ENCODE measurements at places on chromosomes 5 and 9.
A peak's percentile ranks its signal among the peaks of the same experiment; 100 is the strongest.

DNA sequence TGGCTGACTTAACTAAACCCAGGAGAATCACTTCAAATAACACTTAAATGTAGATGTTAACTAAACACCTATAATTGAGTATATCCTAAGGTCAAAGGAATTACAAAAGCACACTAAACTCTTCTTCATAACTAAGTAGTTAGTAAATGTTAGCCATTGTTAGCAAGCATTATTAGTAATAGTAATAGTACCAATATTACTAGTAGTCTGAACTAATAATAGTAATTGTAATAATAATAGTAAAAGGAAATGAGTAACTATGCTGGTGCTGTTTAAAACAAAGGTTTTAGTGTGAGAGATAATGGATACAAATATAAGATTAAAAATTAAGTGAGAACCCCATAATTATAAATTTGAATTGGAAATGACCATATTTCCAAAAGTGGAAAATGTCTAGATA lies 641.9 kb upstream of the RORB start:
- DNase-seq: no peak

- DNase-seq: no peak
Observed at GRCh38 chr5:112951124-112951702, 25.4 kb upstream of the DCP2 start.

- DNase-seq: no peak
Observed at GRCh38 chr5:136209346-136209910, 16.5 kb upstream of the SMIM32 start.

GRCh38 chr5:126383246-126383645 lies 40.0 kb upstream of the GRAMD2B start:
- no peak for DNase-seq

- DNase-seq: no peak
Observed at GRCh38 chr5:71483355-71483754, 27.9 kb downstream of the BDP1 start.

DNA sequence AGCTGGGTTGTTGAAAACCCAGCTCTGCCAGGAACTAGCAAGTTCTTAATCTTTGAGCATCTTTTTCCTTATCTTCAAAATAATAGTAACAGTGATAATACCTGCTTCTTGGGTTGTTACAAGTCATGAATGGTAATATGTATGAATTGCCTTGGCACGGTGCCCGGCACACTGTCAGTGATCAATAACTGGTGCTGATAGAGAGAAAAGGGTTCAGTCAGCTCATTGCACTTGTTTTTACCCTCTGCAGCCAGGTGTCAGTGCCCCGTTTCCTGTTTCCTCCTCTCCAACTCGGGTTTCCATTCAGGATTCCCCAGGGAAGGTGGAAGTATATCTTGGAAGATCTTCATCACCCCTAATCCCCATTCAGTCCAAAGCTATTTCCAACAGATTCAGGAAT lies 15.8 kb upstream of the NIPAL4 start:
- no peak for DNase-seq

DNA sequence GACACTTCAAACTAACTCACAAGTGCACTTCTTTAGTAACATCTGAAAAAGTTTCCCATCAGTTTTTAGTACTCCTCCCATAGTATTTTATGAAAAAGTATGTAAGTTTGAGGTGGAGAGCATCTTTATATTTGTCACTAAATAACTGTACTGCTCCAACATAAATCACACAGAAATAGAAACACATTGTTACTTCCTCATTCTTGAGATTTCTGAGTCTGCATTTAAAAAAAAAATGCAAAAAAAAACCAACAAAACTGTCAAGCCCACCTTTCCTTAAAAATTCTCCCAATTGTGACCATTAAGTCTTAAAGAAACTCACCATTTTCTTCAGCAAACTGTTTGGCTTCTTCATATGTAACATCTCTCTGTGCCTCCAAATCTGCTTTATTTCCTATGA lies 18.7 kb downstream of the RAB14 start:
- no peak for DNase-seq

DNA sequence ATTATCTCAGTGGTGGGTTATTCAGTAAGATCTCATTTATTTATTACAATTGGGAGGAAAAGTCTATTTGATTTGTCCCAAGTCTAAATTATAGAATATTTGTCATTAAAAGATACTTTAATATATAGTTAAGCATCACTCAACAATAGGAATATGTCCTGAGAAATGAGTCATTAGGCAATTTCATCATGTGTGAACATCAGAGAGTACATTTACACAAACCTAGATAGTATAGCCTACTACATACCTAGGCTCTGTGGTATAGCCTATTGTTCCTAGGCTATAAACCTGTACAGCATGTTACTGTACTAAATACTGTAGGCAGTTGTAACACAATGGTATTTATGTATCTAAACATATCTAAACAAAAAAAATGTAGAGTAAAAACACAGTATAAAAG lies 135.0 kb upstream of the RASA1 start:
- DNase-seq: no peak

DNA sequence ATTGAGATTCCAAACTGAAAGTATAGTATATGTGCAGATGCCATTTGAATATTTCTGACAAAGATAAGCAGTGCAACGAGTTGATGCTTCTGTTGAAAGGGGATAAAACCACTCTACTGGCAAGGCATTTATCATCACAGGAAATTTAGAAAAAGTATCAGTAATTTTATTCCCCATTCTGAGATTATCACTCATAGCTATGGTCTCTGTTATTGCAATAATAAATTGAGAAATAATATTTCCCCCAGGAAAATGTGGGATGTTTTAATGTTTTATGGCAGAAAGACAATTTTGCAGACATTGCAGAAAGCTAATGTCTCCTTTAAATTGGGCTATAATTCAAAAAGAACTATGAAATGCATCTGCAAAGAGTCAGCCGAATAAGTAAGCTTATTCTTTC lies 1612.7 kb upstream of the ACO1 start:
- no peak for DNase-seq

- DNase-seq: no peak
Observed at GRCh38 chr5:111952555-111952954, 195.6 kb upstream of the NREP start.

GRCh38 chr9:99430301-99430700 lies 208.2 kb downstream of the SEC61B start:
- no peak for DNase-seq

DNA sequence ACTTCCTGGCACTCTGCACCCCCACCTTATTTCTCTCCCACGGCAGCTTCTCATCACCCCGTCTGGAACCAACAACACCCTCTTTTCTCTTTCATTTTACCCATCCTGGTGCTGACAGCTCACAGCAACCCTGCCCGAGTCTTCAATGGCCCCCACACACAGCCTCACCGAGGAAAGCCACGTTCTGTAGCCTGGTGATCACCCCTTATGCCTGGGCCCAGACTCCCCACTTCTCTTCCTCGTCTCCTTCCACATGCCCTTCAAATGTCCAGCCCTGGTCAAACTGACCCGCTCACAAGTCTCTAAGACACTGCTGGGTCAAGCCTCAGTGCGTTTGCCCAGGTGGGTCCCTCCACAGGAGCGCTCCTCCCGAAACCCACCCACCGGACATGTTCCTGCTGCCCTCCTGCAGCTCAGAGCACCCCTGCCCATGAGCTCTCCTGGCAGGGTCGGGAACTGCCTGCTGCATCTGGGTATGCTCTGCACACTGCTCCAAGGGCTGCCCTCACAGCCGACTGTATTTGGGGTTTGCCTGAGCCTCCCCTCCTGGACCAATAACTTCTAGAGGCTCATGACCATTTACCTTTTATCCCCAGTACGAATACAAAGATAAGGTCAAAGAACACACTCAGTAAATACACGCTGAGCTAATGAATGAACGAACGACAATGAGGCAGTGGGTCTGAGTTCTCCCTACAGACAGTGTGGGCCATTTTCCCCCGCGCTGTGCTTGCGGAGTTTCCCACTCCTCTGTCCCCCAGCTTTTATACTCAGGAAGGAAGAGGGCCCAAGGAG lies 154.7 kb upstream of the PHYKPL start:
- no peak for DNase-seq

DNA sequence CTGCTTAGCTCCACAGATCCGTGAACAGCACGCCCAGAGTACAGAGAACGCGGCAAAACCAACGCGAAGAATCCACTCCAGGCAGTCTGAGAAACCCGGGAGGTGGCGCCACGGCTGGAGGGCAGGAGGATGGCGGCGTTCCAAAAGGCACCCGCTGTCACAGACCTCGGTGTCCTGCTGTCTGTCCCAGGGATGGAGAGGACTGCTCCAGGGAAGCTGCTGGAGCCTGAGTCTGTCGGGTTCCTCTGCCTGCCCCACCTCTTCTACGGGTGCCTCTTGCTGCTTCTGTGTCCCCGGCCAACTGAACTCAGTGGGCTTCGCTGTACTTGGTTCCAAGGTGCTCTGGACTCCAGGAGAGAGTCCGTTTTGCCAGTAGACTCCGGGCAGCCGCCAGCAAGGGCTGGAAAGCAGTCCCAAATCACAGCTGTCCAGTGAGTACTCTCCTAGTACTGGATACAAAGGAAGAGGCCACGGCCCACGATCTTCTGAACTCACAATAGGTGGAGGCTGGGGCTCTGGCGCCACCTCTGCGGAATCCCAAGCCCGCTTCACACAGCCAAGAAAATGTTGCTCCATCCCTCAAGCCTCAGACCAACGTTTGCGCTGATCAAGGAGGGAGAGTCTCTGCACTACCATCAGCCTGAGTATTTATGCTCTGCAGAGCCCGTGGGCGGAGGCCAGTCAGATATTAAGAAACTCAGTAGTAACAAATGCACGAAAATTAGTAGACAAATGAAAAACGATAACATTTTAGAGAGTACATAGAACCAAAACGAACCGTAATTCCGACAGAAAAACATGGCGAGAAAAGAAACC lies 440 bp downstream of the ANXA2R start:
- DNase-seq: no peak

DNA sequence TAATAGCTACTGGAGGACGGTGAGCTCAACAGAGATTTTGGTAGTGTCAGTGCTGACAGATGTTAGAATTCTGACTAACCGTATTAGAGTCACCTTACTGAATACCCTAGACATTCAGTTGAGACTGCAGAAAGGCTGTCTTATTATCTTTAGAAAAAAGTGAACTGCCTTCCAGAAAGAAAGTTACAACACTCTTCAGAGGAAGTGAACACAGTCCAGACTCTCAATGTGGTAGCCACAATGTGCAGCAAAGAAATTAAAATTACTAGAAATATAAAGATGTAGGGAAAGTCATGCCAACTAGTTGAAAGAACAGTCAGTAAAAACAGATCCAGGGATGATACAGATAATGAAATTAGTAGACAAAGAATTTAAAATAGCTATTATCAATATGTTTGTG lies 47.1 kb upstream of the COL15A1 start:
- DNase-seq: no peak

DNA sequence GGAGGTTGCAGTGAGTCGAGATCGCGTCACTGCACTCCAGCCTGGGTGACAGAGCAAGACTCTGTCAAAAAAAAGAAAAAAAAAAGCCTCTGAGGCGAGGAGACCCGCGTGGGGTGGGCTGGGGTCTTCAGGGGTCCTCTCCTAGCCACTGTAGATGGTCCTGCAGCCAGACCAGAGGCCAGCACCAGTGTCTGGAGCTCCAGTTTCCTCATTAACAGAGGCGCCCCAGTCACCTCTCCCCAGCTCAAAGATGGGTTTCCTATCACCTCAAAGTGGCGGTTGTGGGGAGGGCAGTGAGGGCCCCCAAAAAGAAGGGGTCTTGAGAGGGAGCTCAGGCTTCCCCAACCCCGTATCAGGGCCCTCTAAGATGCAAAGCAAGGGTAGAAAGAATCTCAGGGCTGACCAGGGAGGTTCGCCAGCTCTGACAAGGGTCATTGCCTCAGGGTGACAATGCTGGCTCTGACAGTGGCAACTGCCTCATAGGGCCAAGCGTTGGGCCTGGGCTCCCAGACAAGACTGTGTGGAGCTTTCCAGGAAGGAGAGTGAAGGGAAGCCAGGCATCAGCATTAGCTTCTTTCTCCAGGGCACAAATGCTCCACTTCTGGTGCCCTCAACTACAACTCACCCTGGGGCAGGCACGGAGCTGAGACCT lies 15.0 kb downstream of the STK10 start:
- no peak for DNase-seq

GRCh38 chr5:8068078-8068477 lies 199.1 kb downstream of the MTRR start:
- DNase-seq: no peak

DNA sequence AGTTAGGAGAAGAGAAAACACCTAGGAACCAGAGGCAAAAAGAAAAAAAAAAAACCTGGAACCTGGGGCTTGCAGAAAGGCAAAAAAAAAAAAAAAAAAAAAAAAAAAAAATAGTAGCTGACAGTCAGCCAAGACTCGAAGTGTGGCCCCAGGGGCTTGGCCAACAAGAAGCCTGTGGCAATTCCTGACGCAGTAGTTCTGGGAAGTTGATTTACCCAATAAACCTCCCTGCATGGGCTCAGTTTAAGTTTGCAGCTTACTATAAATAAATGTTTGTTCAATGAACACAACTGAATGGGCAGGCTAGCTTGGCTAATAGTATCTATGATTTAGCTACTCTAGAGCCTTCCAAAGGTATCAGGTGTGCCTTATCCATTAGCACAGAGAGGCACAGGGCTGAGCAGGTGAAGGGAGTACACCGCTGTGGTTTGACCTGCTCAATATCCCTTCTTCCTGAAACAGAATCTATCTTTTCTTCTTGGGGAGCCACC lies 21.3 kb upstream of the GLRX start:
- DNase-seq: no peak

GRCh38 chr9:136013524-136014034 lies 52.4 kb upstream of the UBAC1 start:
- DNase-seq: no peak

DNA sequence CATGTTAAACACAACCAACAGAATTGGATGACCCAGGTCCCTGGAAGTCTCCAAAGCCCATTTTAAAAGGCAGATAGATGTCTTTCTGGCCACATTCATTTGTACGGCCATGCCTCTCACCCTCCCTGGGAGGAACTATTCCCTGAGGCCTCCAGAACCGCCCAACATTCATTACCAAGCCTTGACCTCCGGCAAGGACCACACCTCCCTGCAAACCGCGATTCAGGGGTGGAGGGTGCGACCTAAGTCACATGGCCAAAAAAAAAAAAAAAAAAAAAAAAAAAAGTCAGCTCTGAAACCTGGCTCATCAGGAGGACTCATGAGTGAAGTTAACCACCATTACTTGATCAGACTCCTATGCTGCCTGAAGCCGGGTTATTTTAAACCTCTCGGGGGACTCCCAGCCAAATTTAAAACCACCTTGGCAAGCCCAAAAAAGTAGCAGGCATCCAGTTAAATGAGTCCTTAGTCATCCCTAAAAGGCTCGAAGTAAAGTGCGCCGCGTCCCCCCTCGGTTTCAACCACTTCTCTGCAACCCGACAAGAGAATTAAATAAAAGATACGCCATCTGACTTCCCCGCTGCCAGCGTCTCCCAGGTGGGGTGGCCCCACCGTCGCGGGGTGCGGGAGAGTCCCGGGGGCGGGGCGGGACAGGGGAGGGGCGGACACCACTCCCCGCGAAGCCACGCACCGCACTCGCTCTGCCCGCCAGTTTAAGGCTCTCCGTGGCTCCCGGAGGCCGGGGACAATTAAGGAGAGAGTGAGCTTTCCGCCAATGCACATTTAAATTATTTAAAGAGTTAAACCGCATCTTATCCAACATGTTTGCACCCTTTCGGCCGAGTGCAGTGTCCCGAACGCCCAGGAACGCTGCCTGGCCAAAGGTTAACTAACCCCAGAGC lies 2.3 kb downstream of the KLF9 start:
- DNase-seq: peak; percentile 48

- no peak for DNase-seq
Observed at GRCh38 chr5:38780945-38781344, 64.9 kb upstream of the OSMR start.
